ENCODE measurements at places on chromosomes 1 and 21.

GRCh38 chr1:55214934-55215193, 300 bp downstream of the USP24 start:
- no peak for DNase-seq

- no peak for DNase-seq
These were observed 328.9 kb downstream of the PTBP2 start for GRCh38 chr1:97050506-97050905.

DNA sequence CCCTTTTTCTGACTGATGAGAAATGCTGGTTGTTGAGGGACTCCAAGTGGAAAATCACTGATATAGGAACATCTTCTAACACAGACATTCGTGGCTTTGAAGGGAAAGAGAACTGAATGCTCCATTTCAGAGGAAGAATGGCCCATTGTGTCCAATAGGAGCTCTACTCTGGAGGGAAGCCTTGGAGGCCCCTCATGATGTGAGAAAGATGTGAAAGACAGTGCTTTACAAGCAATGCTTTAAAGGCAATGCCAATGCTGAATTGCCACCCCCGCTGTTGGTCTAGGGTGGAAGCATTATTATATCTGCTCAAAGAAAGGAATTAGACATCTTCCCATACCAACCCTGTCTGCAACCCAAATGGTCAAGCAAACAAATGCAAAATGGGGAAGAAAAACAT, 13.7 kb downstream of the NMNAT2 start:
- DNase-seq = no peak

DNA sequence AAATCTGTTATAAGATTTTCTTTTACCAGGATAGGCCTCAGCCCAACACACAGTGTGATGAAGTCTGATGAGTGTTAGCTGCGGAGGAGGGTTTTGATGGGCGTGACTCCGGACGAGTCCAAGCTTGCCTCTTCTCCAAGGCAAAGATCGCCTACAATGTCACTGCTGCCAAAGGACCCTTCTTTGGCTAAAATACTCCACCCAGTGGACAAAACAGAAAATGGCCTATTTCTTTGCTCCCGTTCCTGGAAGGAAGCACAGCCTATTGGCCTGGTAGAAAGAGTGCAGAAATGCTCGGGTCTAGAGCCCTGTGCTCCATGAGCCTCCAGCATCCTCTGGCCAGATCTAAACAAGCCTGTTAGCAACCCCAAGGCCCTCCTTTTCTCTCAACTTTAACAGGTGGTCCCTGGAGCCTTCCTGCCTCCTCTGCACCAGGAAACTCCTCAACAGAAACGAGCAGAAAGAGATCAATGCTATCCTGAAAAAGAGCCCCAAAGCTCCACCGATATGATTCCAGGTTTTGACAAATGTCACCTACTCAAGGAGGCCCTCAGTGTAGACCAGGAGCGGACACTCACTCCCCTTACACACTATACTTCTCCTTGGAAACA, 3.4 kb upstream of the CASQ2 start:
- DNase-seq = no peak
